ENCODE measurements at places on chromosomes 1 and 21. TPM values are rescaled to one million over a fixed set of nuclear protein-coding genes. Genes with fewer than 3 reads are reported as not detected.

COL6A1 gene
- total RNA-seq: 55.3 TPM

EFNA1 gene
- total RNA-seq: 42.9 TPM

RHBDL2 gene
- total RNA-seq: 23.0 TPM

ZFYVE9 gene
- 12.7 TPM for total RNA-seq

- no peak overlapping the region for H3K27ac ChIP-seq
- no peak overlapping the region for H3K4me3 ChIP-seq
- H3K36me3 ChIP-seq: no peaks in the 10 kb centered on the region
- H3K27me3 ChIP-seq: no peaks in the 10 kb centered on the region
- peaks cover 4% of the 10 kb centered on the region for H3K4me1 ChIP-seq
- no peak for DNase-seq
Measured at GRCh38 chr1:42551590-42551989, 88.5 kb downstream of the CCDC30 start.

NPR1 gene
- total RNA-seq: 11.0 TPM

NUAK2 gene
- total RNA-seq: 19.7 TPM

KRTAP12-2 gene
- not detected for total RNA-seq

DNA sequence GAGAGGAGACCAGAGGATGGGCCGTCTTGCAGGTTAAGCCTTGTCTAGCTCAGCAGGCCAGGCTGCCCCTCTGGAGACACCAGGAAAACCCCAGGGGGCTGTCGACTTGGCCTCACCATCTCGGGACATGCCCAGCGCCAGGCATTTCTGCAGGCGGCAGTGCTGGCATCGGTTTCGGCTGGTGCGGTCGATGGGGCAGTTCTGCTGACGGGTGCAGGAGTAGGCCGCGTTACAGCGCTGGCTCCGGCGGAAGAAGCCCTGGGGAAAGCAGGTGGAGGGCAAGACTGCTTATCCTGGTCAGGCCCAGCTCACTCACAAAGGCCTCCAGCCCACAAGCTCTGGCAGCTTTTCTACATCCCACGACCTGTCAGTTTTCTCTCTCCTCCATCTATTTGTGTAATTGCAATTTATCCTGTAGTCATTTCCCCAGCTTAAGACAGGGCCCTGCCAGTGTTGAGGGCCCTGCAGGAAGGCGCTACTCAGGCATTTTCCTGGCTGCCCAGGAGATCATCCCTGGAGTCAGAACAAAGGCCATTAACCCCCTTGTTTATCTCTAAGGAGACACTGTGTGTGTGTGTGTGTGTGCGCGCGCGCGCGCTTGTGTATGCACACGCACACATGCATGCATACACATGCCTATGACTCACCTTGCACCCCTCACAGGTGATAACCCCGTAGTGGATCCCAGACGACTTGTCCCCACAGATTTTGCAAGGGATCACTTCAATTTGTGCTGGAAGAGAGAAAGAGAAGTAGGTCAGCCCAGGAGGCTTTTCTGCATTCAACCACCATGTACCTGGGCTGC, 11.5 kb upstream of the LINGO4 start:
- H3K36me3 ChIP-seq: peaks cover 3% of the 10 kb centered on the region
- no peaks in the 10 kb centered on the region for H3K27me3 ChIP-seq
- peaks cover 26% of the 10 kb centered on the region for H3K4me1 ChIP-seq
- H3K4me3 ChIP-seq: no peak overlapping the region

- H3K27me3 ChIP-seq: no peaks in the 10 kb centered on the region
- H3K4me3 ChIP-seq: no peak overlapping the region
- H3K36me3 ChIP-seq: no peaks in the 10 kb centered on the region
- no peaks in the 10 kb centered on the region for H3K4me1 ChIP-seq
- DNase-seq: no peak
- no peak overlapping the region for H3K27ac ChIP-seq
Measured at GRCh38 chr1:113691184-113691583, 68.1 kb downstream of the PHTF1 start.

- peaks cover 30% of the 10 kb centered on the region for H3K4me1 ChIP-seq
- H3K4me3 ChIP-seq: no peak overlapping the region
- no peaks in the 10 kb centered on the region for H3K27me3 ChIP-seq
- H3K36me3 ChIP-seq: no peaks in the 10 kb centered on the region
- H3K27ac ChIP-seq: no peak overlapping the region
- no peak for DNase-seq
Measured at GRCh38 chr21:26055841-26056264, 114.7 kb downstream of the APP start.

- H3K36me3 ChIP-seq: no peaks in the 10 kb centered on the region
- no peaks in the 10 kb centered on the region for H3K4me1 ChIP-seq
- no peak for DNase-seq
- H3K4me3 ChIP-seq: no peak overlapping the region
- H3K27me3 ChIP-seq: no peaks in the 10 kb centered on the region
Measured at GRCh38 chr21:15549671-15550070, 180.1 kb upstream of the USP25 start.

AHDC1 gene
- total RNA-seq: 32.2 TPM

DNA sequence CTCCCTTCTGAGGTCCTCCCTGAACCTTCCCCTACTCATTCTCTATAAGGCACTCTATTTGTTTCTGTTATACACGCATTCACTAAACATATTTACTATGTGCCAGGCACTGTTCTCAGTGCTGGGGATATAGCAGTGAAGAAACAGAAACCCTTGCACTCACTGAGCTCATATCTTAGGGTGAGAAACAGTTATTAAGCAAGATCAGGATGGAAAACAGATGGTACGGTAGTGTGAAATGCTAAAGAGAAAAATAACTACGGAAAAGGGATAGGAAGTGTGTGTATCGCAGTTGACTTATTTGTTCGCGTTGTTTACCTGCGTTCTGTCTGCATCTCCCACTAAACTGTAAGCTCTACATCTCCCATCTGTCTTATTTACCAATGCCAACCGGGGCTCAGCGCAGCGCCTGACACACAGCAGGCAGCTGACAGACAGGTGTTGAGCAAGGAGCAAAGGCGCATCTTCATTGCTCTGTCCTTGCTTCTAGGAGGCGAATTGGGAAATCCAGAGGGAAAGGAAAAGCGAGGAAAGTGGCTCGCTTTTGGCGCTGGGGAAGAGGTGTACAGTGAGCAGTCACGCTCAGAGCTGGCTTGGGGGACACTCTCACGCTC, 572 bp downstream of the CYB5RL start:
- peak overlapping the region; percentile 83 for H3K27ac ChIP-seq
- H3K4me1 ChIP-seq: peaks cover 19% of the 10 kb centered on the region
- H3K36me3 ChIP-seq: peaks cover 43% of the 10 kb centered on the region
- no peak for DNase-seq

PDC gene
- total RNA-seq: not detected

REG4 gene
- total RNA-seq: not detected

- H3K36me3 ChIP-seq: no peaks in the 10 kb centered on the region
- H3K27ac ChIP-seq: peak overlapping the region; percentile 13
- H3K4me1 ChIP-seq: peaks cover 14% of the 10 kb centered on the region
- DNase-seq: no peak
- no peaks in the 10 kb centered on the region for H3K27me3 ChIP-seq
- H3K4me3 ChIP-seq: no peak overlapping the region
Measured at GRCh38 chr1:184953600-184954219, 20.6 kb downstream of the NIBAN1 start.

DNA sequence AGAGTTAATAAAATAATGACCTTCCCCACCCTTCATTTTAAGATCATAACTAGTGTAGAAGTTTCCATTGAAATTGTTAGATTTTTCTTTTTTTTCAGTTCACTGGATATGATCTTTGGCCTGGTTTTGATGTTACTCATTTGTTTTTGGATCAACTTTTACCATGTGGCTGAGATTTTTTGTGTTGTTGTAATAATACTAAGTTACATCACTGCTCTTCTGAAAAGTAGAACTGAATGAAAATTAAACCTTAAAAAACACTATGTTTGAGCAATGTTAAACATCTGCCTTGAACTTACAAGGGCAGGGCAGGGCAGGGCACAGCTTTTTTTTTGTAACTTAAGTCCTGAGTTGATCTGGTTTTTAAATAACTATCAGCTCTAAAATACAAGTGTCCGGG, 204.8 kb upstream of the ADAMTS5 start:
- no peaks in the 10 kb centered on the region for H3K4me1 ChIP-seq
- no peak for DNase-seq
- no peaks in the 10 kb centered on the region for H3K36me3 ChIP-seq
- no peaks in the 10 kb centered on the region for H3K27me3 ChIP-seq

- no peak overlapping the region for H3K4me3 ChIP-seq
- no peak for DNase-seq
- no peaks in the 10 kb centered on the region for H3K4me1 ChIP-seq
- H3K27me3 ChIP-seq: no peaks in the 10 kb centered on the region
Measured at GRCh38 chr1:110515041-110515440, 3.9 kb downstream of the KCNA10 start.

GRCh38 chr1:229230893-229231753, 39.8 kb upstream of the RAB4A start:
- no peaks in the 10 kb centered on the region for H3K27me3 ChIP-seq
- no peak overlapping the region for H3K4me3 ChIP-seq
- H3K27ac ChIP-seq: peak overlapping the region; percentile 80
- H3K36me3 ChIP-seq: no peaks in the 10 kb centered on the region
- no peak for DNase-seq
- H3K4me1 ChIP-seq: peaks cover 56% of the 10 kb centered on the region

MPC2 gene
- total RNA-seq: 27.6 TPM

DNA sequence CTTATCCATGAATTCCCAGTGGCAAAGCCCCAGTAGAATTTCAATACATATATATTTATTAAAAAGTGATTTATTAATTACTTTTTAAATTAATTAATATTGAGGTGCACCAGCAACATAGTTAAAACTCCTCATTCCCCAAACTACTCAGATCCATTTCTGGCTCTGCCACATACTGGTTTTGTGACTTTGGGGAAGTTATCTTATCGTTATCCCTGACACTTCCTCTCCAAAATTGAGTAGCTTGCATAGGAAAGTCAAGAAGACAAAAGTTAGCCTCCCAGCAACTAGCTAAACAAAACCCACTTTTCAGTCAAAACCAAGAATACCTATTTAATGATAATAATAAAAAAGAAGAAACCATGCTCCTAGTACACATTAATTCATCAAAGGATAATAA, 35.9 kb downstream of the TCP10L start:
- no peaks in the 10 kb centered on the region for H3K27me3 ChIP-seq
- H3K4me1 ChIP-seq: no peaks in the 10 kb centered on the region
- no peak overlapping the region for H3K4me3 ChIP-seq

Data from esophagus squamous epithelium (tissue), 5 donors.